ENCODE measurements at places on chromosomes 13 and 19.

DNA sequence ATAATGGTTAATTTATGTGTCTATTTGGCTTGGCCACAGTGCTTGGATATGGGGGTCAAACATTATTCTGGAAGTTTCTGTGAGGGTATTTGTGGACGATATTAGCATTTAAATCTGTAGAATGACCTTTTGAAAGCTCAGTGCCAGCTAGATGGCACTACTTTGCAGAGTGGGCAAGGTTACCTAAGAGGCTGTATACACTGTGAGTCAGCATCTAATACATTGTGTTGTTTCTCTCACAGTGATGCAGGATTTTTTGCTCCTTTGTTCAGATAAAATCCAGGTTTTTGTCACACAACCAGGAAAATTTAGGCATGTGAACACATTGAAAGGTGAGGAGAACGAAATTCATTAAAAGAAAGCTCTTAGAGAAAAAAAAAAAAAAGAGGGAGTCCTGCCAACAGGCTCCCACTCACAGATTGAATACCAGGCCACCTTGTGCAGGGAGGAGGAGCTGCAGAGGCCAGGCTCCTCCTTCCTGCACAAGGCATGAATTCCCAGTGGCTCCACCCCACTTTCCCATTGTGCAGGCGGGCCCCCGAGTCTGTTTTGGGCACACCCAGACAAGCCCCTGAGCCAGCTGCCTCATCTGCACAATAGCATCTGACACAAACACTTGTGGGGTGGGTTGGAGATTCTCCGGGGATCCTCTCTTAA lies 551.0 kb upstream of the ATXN8OS start:
- no peak for DNase-seq

DNA sequence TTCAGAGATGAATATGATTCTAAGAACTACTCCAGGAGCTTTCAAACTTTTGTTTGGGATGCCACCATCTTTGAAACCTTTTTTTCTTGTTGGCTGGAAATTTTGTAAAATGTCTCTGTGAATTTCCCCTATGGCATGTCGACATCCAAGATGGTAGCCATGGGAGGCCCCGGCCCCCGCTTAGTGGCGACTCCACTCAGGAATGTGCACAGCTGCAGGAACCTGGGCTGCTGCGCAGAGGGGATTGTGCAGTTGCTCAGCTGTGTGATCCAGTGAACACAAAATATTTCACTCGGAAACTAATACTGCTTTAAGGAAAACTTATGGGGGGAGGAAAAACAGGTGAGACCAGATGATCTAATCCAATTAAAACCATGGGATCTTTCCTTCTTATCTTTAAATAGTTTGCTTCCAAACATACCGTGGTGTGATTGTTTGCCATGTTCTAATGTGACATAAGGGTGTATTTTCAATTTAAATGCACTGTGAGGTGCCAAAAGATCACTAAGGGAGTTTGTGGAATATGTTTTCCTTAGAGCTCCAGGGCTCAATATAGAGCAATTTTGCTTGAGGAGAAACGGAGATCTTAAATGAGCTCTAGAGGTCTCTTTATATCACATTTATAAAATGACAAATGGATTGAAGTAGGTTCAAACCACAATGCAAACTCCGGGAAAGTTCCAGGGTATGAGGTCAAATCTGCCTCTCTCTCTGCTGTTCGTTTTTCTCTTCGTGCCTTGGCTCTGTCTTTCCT lies 497.7 kb downstream of the FGF9 start:
- no peak for DNase-seq

- DNase-seq: no peak
Measured at GRCh38 chr19:10321874-10322835, 6.3 kb upstream of the FDX2 start.

- no peak for DNase-seq
Measured at GRCh38 chr19:55697069-55697440, 22.0 kb downstream of the EPN1 start.

DNA sequence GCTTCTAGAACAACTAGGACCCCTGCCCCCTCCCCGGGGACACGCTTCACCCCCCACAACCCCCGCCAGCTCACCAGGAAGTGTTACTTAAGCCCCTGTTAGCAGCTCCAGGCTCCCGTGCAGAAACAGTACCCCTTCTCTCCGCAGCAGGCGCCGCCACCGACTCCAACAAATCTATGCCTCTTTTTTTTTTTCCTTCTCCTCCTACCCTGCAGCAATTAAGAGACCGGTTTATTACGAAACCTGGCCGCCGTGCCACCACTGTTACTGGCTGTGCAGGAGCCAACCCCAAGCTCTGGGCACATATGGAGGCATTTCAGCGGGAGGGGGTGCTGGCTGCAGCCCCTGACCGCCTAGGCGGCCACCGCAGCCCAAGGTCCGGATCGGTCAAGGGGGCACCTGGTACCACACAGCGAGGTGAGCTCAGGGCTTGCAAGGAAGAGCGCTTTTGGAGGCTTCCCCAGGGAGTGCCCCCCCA lies 2.4 kb downstream of the GADD45B start:
- DNase-seq: peak; percentile 95

DNA sequence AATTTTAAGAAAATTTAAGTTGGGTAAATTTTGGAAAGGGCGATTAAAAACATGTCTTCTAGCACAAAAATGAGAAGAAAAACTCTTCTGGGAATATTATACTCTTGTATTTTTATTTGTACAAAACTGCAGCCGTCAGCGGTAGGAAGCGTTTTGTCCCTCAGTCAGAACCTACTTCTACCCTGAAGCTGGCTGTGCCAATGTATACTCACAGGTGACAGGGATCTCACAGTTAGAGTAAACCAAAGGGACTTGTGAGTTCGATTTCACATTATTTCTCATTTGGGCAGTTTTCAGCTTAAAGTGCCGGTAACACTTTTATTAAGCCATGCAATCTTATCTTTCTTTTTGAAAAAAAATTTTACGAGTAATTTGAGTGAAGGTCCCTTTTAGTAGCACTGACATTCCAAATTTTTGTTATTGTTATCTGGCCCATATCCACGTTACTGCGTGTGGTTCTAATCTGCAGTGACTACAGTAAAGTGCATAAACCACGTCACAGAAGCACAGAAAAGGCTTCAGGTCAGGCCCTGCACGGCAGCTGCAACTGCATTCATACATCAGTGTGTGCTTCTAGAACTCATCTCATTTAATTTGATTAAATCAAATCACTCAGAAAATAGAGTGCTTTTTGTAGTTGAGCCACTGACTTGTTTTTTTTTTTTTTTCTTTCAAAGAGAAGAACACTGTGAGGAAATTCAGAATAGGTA lies 387.3 kb downstream of the LIG4 start:
- DNase-seq: no peak

DNA sequence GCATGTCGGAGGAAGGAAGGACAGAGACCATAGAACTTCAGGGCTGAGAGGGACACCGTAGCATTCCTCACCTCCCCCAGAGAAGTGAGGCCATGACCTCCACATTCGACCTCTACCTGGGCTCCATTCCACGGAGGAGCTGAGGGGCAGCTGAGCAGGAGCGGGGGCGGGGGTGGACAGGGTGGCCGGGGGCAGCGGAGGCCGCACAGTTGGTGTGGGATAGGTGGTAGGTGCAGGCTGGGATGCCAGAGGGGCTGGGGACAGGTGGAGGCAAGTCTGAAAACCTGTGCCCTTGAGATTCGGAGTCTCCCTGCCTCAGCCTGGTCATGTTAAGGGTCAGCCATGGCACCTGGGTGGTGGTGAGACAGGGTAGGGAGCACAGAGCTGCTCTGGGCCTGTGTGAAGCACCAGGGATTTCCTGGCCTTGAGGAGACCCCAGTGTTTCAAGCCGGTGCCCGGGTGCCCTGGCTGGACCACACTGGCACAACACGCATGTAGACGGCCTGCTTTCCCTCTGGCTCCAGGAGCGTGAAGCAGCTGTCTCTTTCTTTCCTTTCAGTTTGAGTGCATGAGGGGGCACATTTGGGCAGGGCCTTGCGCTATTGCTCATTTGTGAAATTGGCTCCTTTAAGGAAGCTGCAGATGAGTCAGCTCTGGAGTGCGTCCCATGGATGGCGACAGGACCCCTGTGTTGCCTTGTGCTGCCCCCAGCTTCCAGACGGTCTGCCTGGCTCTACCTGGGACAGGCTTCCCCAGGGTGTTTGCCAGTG lies 51.8 kb downstream of the TSSK6 start:
- no peak for DNase-seq

- no peak for DNase-seq
Measured at GRCh38 chr19:9531933-9532332, 6.5 kb downstream of the ZNF426 start.

DNA sequence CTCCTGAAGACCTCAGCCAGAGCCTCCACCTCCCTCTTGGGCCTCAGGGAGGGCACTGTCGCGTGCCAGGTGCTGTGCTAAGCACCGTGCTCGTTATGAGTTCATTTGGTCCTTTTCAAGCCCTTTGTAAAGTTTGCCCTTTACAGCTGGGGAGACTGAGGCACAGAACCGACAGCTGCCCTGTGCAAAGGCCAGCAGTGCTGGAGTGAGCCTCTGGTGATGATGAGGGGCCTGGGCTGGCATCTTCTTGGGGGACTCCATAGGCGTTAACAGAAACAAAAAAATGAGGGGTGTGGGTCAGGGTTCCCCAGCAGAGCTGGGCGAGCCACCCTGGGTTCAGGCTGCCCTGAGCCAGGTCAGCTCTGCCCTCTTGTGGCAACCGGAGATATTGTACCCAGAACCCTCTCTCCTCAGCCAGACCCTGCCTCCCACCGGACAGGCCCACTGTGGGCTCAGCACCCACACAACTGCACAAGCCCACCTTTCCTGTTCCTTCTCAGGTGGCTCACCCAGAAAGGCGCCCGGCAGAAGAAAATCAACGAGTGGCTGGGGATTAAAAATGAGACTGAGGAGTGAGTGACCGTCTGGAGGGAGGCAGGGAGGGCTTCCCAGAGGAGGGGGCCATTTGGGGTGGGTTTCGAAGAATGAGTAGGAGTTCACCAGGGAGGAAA lies 5.5 kb upstream of the IFI30 start:
- DNase-seq: peak; percentile 59

- no peak for DNase-seq
Measured at GRCh38 chr13:23995283-23996073, 98.2 kb upstream of the C1QTNF9B start.

- DNase-seq: no peak
Measured at GRCh38 chr13:49022472-49023144, 46.9 kb downstream of the FNDC3A start.

GRCh38 chr19:58059671-58060078 lies 593 bp downstream of the ZNF135 start:
- DNase-seq: no peak

All from NB4 (cell line).